ENCODE measurements at places on chromosomes 6 and 20.

DNA sequence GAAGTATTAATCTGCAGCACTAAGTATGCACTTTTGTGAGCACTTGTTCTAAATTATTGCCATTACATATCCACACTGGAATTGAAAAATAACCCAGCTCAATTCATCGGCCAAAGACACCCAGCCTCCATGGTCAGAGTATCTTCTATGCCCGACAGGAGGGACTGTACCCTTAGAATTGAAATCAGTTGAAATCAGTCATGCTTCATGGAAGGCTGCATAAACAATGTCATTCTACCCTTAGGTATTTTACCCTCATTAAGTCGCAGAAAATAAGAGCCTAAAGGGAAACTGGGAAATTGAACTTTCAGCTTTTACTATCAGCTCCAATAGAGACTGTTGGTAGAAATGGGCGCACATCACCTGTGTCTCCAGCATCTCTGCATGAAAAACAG is 2.9 kb upstream of the RAMACL start:
- DNase-seq: no peak

DNA sequence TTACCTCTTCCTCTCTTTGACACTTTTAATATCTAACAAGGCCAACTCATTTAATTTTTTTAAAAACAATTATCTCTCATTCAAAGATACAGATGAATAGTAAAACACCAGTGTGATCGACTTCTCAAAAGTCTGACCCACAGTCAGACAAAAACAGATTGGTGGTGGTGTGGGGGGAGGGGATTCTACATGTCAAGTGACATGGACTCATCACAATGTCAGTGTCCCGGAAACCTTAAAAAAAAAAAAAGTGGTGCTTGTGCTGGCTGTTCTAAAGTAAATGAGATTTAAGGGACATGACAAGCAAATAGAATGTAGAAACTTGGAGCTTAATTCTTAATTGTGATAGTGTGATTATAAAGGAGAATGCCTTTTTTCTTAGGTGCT is 16.3 kb upstream of the RFPL4B start:
- no peak for DNase-seq

GRCh38 chr20:48791014-48791413 is 36.8 kb downstream of the PREX1 start:
- DNase-seq: peak; percentile 47

DNA sequence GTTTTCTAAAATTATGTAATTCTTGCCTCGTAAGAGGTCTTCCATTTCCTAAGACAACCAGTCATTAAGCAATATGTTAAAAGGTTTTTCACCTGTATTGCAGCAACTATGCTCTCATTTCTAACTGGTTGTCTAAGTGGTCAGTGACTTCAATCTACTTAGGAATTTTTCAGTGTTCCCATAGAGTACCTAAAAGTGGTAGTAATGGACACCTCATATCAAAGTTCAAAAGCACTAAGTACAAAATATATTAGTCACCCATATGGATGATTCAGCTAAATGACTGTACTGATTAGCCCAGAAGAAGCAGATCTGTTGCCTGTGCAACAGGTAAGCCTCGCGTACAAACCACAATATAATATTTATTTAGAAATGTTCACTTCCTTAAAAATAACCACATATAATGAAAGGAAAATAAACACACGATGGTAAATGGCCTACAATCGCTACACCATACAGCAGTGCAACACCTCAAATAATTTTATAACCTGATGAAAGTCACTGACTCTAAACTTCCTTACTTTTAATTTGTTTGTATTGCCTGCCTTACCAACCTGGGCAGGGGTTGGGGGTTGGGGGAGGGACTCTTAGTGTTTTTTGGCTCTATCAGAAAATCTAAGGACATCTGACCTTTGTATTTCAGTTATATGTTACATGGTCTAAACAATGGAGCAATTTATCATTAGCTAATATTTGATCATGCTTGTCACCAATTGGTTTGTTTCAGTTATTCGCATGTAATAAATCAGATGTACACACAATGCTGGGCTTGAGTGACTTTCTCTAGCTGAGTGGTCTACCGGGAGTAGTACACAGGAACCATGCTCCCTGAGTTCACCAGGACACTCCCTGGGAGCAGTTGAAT is 105.9 kb downstream of the HIVEP2 start:
- DNase-seq: no peak

DNA sequence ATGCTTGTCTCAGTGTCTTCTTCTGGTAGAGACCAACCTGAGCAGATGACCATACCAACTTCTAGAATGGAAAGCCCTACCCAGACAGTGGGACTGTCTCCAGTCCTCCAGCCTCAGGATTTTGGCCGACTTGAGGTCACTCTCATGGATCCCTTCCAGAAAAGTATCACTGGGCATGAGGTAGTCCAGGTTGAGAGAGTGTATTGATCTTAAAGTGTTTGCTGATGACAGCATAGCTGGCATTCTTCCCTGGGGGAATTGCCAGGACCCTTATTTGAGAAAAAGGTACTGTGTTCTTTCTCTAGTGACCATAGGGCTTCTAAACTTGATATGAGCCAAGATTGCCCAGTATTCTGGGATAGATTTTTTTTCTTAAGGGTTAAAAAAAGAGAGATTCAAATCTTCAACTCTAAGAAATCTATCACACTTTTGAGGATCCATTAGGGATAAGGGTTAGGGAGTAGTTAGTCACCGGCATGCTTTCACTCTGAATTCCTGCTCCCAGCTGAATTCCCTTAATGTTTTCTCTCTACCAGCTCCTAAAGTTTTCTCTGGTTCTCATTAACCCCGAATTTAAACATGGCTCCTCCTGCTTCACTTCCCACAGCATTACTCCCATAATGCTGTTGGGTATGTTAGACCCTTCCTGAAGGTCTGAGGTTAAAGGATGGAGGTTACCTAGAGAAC is 73.6 kb upstream of the FLRT3 start:
- no peak for DNase-seq

DNA sequence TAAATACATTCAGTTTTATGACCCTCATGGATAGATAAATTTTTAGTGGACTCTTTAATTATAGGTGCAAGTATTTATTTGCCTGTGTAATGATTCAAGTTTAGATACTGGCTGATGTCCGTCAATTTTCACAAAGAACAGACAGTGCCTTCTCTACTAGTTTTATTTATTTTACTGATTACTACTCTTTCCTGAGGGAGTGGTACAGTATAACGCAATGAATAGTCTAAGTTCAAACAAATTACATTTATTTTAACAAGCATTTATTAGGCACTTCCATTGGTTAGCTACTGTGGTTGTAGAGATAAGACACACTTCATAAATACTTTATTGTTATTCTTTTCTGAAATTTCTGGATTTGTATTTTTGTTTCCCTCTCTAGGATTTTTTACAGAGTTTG is 74.3 kb downstream of the ADGRG6 start:
- DNase-seq: peak; percentile 98

DNA sequence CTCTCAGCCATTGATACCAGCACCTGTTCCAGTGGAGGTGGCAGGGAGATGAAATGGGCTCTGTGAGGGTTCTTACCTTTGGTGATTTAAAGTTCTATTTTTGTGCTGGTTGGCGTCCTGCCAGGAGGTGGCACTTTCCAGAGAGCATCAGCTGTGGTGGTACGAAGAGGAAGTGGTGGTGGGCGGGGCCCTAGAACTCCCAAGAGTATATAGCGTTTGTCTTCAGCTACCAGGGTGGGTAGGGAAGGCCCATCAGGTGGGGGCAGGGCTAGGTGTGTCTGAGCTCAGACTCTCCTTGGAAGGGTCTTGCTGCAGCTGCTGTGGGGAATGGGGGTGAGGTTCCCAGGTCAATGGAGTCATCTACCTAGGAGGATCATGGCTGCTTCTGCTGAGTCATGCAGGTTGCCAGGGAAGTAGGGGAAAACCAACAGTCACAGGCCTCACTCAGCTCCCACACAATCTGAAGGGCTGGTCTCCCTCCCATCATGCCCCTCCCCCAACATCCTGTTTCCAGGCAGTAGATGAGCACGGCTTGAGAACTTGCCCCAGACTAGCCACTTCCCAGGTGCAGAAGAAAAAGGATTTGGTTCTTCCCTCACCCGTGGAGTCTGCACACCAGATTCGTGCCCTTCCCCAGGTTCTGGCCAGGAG is 46.6 kb downstream of the MOXD1 start:
- DNase-seq: no peak

GRCh38 chr20:6576726-6577125 is 190.8 kb upstream of the BMP2 start:
- DNase-seq: no peak

DNA sequence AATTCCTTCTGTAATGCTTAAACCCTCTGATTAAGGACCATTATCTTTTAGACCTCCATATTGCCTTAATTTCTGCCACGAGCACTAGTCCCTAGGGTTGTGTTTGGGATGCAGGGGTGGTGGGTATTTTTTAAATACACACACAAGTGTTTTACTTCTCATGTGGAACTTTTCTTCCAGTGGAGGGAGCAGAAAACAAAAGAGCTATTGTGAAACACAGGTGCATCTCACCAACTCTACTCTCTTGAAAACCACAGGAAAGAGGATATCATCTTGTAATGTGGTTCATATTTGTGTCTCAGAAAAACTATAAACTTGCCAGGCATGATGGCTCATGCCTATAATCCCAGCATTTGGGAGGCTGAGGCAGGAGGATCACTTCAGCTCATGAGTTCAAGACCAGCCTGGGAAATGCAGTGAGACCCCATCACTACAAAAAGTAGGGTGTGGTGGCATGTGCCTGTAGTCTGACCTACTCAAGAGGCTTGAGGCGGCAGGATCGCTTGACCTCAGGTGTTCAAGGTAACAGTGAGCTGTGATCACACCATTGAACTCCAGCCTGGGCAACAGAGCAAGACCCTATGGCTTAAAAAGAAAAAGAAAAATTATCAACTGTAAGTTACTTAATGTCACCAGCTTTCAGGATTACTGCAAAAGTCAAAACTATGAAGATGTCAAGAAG is 37.3 kb downstream of the MRS2 start:
- no peak for DNase-seq
